Fibroblast of skin of back (primary cell): ENCODE measurements at places on chromosomes 2 and 18.

- no peak for DNase-seq
Observed at GRCh38 chr2:235734688-235735231, 240.9 kb downstream of the AGAP1 start.

GRCh38 chr2:139465789-139466188 is 685.6 kb upstream of the NXPH2 start:
- no peak for DNase-seq

GRCh38 chr2:223055836-223056235 is 3.8 kb downstream of the KCNE4 start:
- DNase-seq, result no peak

DNA sequence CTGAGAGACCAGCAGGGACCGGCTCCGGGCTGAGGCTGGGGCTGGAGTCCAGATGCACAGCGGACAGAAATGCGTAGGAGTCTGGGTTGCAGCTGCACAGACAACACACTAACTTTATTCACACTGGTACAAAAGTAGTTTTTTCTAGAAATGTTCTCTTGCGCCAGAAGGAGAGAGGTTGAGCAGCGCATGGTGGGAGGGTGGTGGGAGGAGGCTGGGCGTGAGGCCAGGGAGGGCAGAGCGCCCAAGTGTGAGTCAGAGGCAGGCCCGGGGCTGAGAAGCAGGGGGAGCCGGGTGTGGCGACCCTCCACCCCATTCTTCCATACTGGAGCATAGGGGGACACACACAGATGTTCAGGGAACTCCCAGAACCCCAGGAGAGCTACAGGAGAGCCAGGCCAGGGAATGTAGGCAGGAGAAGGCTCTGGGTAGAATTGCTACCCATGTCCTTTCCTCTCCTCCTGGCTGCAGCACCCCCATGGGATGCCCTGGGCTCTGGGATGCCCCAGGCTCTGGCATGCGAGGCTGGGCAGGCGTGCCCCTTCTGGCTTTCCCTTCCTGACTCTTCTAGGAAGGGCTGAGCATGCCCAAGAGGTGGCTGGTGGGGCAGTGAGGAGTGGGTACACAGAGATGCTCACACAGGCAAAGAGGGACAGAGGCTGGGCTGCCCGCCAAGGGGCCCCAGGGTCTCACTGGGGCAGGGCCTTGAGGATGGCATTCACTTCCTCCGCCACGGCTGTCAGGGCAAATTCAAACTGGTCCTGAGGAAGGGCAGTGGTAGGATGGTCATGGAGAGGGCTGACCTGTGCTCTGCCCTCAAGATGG is 10.6 kb downstream of the DNAJB2 start:
- peak; percentile 77 for DNase-seq

- peak; percentile 55 for DNase-seq
Observed at GRCh38 chr2:50612306-50612705, 419.6 kb downstream of the NRXN1 start.

DNA sequence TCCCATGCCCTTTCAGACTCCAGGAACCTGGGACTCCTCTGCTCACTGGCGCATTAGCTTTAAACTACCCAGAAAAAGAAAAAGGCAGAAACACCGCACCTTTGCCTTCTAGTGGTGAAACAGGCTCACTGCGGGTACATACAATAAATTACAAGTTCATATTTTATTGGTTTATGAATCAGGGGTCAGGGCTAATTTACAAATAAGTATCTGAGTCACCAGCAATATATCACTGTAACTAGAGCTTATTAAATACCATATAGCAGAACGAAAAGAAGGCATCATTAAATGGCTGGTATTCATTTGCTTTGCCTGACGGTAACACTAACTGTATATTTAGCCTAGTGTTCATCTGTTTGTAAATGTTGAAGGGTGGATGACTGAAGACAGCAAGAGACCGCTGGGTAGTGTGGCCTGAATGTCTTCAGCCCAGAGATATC is 26.9 kb upstream of the DTNB start:
- DNase-seq, result peak; percentile 37

DNA sequence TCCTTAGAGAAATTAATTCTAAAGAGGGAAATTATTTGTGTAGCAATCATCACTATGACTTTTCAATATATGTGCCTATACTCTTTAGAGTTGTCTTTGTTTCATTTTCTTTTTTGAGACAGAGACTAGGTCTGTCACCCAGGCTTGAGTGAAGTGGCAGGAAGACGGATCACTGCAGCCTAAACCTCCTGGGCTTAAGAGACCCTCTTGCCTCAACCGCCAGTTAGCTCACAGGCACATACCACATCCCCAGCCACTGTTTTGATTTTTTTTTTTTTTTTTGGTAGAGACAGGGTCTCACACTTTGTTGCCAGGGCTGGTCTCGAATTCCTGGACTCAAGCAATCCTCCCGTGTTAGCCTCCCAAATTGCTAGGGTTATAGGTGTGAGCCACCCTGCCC is 12.4 kb downstream of the YWHAQ start:
- DNase-seq, result no peak

- no peak for DNase-seq
Observed at GRCh38 chr18:74389171-74389927, 67.8 kb downstream of the DIPK1C start.

GRCh38 chr18:61502472-61502871 is 169.2 kb downstream of the CDH20 start:
- DNase-seq, result peak; percentile 59

- no peak for DNase-seq
Observed at GRCh38 chr2:200274116-200275075, 32.1 kb upstream of the SPATS2L start.

DNA sequence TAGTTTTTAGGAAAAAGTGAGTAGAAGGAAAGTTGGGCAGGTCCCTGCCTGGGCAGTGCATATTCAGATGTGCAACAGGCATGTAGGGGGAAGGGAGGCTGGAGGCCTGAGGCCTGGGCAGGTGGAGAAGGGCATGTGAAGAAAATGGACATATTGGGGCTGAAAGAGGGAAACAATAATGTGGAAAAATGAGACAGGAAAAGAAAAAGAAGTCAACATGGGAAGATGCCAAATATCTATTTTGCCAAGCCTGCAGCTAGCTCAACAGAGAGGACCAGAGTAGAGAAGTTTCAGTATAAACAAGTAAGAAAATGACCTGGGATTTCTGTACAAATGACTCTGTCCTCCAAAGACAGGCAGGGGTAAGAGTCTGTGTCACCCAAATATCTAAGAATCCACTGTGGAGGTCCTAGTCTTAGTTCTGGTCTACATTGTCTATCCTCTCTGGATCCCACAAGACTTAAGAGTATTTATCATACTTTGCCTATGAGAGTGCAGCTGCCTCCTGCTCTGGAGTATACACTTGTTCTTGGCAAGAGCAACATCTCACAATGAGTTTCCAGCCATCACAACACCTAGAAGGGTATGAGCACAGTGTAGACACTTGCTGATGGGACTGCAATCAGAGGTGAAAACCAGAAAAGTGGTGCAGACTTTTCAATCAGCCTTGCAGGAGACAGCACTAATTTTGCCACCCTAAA is 80.2 kb downstream of the CLHC1 start:
- no peak for DNase-seq

GRCh38 chr2:213157242-213157641 is 5.8 kb upstream of the IKZF2 start:
- no peak for DNase-seq

- no peak for DNase-seq
Observed at GRCh38 chr18:48904847-48905394, 45.8 kb downstream of the SMAD7 start.

GRCh38 chr18:24914171-24914525 is 437.8 kb downstream of the ZNF521 start:
- peak; percentile 10 for DNase-seq

DNA sequence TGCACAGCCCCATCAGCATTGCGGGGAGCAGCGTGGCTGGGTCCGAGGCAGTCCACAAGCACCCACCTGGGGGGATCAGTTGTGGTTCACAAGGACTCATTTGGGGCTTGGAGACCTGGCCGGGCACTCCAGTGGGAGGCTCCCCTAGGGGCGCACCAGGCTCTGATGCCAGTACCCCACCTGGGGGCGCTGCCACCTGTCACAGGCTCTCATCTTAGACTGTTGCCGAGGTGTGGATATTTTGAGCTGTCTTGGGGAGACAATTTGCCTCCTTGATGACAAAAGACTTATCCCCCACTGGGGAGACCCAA is 3.0 kb downstream of the ADRA2B start:
- DNase-seq, result no peak

GRCh38 chr2:108243566-108243965 is 3.8 kb downstream of the SULT1C3 start:
- DNase-seq, result no peak

GRCh38 chr2:73770725-73771124 is 9.2 kb downstream of the DUSP11 start:
- DNase-seq, result no peak

GRCh38 chr2:207546822-207547221 is 17.1 kb downstream of the CREB1 start:
- DNase-seq, result no peak

GRCh38 chr2:224561234-224562005 is 23.7 kb downstream of the CUL3 start:
- DNase-seq, result no peak

DNA sequence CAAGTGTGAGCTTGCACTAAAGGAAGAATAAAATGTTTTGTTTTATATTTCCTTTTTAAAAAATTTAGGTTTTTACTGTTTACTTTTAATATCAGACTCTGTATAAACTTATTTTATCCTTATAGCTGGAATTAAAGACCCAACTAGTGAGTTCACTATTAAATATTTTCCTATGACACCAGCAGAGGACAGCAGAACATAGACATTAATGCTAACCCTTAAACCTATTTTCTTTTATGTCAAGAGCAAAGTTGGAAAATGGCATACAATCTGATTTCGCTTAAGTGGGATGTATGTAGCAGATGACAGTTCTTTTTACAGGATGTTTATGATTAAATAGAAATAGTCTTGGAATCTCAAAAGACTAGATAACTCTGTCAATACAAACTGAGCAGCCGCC is 188.2 kb upstream of the XIRP2 start:
- DNase-seq, result no peak

- no peak for DNase-seq
Observed at GRCh38 chr2:120319686-120320317, 26.1 kb upstream of the INHBB start.
